ENCODE measurements at places on chromosomes 16 and 17.

DNA sequence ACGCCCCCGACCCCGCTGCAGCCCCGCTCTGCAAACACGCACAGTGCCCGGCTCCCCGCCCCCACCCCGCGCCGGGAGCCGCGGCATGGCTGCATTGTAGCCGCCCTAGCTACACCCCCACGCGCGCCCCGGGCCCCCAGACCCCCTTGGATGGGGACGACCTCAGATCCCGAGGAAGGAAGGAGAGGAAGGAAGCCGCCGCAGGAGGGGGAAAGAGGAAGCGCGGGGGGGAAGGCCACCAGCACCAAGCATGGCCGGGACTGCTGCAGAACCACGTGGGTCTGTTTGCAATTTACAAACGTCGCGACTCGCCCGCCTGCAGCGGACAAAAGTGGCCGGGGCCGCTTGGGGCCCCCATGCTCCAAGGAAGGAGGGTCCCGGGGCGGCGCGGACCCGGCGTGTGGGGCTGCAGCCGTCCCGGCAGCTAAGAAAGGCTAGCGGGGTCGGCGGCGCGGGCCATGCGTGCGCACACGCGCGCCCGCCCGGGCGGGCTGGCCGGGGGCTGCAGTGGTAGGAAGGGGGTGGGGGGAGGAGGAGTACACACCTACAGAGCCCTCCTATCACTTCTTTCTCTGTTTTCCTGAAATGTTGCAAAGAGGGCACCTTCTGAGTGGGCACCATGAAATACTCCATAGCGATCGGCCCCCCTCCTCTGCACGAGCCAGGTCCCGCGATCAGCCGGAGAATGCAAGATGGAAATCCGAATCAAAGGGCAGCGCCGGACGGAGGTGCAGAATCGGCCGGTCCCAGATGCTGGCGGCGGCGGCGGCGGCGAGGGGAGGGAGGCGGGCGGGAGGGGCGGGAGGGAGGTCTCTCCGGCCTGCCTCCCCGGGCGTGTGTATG lies 488 bp downstream of the TFAP4 start:
- no peak for DNase-seq

GRCh38 chr17:80358131-80358530 lies 56.8 kb upstream of the ENDOV start:
- DNase-seq = no peak

DNA sequence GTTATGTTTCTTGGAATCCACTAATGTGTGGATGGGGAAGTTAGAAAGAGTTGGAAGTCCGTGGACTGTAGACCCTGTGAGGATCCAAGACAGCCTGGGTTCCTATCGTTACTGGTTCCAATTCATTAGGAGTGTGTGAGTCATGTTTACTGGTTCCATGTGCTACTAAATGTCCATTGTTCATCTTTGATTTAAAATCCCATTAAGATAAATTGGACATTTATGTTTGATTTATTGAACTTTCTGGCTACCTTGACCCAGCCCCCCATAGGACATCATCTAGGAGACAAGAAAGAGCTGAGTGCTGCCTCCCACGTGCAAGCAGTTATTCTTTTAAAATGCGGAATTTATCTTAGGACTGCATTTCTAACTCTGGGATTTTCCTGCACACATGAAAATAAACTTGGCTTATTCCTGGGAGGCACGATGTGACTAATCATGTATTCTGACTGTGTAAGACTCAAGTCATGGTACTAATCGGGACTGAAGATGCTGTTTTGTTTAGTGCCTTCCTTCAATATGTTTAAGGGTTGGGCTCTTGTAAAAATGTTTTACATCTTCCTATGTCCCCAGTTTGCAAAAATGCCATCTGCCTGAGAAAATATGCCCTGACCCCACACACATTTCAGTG lies 53.4 kb downstream of the RGS9 start:
- no peak for DNase-seq

GRCh38 chr17:39271546-39271945 lies 45.8 kb upstream of the STAC2 start:
- no peak for DNase-seq

- DNase-seq = no peak
Measured at GRCh38 chr17:15447928-15448579, 19.4 kb downstream of the CDRT4 start.

- no peak for DNase-seq
Measured at GRCh38 chr16:83271970-83272575, 535.7 kb upstream of the HSBP1 start.

GRCh38 chr16:71402007-71402406 lies 39.8 kb downstream of the TLE7 start:
- DNase-seq = no peak

- DNase-seq = no peak
Measured at GRCh38 chr16:31167315-31167714, 12.6 kb upstream of the FUS start.

GRCh38 chr17:38879878-38880665 lies 10.2 kb downstream of the LASP1 start:
- DNase-seq = no peak

DNA sequence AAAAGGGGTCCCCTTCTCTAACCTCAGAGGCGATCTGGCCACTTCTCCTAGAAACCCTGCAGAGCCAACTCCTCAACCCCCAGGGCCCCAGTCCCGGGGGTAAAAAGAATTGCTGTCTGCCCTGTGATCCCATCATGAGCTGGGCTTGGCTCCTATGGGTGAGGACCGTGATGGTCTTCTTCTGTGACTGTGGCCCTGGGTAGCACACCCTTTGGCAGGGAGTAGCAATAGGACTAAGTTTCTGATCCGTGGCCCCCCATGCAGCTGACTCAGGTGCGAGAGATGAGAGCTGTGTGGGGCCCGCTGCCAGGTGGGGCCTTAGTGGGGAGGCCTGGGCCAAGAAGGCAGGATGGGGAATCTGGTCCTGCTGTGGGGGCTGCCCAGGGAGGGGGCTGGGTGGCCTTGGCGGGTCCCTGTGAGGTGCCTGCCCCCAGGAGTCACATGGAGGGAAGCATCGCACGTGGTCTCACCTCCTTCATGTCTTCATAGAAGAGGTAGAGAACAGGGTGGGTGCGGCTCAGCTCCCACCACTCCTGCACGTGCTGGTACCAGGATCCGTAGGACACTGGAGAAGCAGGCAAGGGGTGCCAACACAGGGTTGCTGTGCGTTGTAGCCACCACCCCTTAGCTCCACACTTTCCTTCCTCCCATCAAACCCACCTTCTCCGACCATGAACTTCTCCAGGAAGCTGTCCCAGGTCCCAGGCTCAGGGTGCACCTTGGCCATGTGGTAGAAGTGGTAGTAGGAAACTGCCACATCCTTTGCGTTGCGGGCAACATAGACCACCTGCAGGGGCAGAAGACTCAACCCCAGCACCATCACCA lies 3.3 kb downstream of the SULT1A1 start:
- DNase-seq = no peak

GRCh38 chr16:81029930-81030604 lies 5.6 kb upstream of the ATMIN start:
- no peak for DNase-seq

GRCh38 chr16:3573146-3573815 lies 3.9 kb downstream of the NLRC3 start:
- no peak for DNase-seq

GRCh38 chr16:81551151-81551808 lies 106.7 kb downstream of the CMIP start:
- DNase-seq = no peak

GRCh38 chr17:6471531-6472465 lies 27.5 kb downstream of the PIMREG start:
- DNase-seq = no peak

Measured in coronary artery (tissue), 2 donors.